NAMALWA (cell line): ENCODE measurements at places on chromosomes 16 and 17.

- DNase-seq: no peak
These were observed 142.3 kb downstream of the ABCC12 start for GRCh38 chr16:48013491-48013901.

GRCh38 chr16:51535591-51535990 is 384.5 kb upstream of the SALL1 start:
- DNase-seq: no peak

DNA sequence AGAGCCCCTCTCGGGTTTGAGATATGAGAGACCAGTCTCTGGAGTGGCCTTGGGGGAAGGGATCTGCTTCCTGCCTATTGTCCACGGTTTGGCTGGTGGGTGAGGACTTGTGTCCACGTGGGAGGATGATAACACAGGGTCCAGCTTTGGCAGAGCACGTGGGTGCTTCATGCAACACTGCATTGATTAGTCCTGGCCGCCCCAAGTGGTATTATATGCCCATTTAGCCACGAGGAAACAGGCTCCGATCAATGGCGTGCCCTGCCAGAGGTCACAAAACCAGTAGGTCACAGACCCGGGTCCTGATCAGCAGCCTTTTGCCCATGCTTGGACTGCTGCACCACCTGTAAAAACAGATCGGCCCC is 141.6 kb downstream of the RGS9 start:
- no peak for DNase-seq

DNA sequence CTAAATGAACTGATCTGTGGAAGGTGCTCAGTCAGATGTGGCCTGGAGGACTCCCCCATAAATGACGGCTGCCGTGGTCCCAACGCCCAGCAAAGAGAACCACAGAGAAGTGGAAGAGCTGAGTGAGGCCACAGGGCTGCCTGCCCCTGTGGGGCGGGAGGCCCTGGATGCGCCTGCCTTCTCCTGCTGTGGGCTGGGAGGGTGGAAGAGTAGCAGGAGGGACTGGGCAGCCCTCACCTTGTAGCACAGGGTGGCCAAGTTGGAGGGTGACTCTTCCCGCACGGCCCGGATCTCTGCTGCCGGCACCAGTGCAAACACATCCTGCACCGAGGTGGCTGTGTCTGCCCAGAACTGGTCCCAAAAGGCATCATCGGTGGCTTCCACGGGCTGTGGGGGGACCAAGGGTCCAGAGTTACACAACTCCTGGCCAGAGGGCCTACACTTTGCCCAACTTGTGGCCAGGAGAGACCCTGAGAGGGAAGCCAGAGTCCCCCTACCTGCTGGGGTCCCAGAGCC is 8.3 kb downstream of the HID1 start:
- DNase-seq: no peak

DNA sequence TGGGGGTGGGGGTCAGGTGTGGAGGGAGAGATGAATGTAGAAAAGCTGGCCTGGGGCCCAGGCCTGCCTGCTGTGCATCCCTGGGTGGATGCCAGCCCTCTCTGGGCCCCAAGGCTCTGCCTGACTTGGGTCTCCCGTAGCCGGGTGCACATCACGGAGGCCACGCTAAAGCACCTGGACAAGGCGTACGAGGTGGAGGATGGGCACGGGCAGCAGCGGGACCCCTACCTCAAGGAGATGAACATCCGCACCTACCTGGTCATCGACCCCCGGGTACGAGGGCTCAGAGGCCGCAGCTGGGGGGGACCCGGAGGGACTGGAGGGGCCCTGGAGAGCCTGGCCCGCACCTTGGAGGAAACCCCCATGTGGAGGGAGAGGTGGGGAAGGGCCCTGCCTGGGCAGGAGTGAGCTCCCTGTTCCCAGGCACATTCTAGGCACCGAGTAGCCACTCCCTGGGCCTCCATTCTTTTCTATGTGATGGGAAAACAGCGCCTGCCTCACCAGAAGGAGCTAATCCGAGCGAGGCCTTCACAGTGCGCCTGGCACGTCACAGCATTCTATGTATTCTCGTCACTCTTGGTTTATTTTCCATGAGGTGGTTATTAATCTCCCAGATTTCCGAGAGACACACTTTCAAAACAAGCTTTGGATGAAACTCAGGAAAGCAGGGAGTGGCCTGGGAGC is 34.7 kb downstream of the ADCY7 start:
- DNase-seq: no peak

- DNase-seq: no peak
These were observed 28.9 kb upstream of the FBXW10B start for GRCh38 chr17:15648386-15648785.

DNA sequence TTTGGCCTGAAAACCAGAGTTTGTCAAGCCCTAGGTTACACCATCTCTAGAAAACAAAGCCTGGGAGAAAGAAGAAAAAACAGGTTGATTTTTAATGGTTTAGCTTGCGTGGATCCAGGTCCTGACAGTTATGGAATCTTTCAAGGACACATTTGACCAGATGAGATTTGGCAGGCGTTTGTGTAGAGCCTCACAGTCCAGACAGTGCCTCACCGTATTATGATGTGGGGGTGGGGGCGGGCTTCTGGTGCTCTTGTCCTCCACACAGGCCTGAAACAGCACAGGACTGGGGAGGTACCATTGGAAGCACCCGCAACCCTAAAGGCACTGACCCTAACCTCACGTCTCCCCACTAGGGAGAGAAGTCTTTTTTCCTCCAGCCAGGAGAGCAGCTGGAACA is 19.6 kb downstream of the MVP start:
- DNase-seq: no peak

DNA sequence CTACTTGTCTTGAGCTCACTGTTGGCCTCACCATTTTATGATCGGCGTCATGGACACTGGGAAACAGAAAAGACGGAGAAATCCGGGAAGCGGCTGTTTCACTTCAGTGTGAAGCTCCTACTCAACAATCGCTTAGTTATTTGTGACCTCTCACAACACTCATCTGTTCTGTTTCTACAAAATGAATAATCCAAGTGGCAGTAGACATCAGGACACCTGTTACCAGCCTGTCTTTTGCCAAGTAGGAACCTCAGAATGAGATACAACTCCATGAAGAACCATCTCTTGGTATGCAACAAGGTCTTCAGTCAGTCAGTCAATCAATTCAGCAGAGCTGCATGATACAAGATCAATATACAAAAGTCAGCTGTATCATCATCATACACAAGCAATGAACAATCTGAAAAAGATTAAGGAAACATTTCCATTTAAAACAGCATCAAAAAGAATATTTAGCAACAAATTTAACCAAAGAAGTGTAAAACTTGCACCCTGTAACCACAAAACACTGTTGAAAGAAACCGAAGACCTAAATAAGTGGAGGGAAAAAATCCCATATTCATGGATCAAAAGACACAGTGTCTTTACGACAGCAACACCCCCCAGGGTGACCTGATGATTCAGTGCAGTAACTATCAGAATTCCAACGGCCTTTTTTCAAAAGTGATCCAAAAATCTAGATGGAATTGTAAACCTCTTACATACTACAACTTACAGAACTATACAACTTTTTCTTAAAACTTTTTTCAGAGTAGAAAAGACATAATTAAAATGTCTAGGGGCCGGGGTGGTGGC is 63.4 kb downstream of the ANKRD11 start:
- no peak for DNase-seq

DNA sequence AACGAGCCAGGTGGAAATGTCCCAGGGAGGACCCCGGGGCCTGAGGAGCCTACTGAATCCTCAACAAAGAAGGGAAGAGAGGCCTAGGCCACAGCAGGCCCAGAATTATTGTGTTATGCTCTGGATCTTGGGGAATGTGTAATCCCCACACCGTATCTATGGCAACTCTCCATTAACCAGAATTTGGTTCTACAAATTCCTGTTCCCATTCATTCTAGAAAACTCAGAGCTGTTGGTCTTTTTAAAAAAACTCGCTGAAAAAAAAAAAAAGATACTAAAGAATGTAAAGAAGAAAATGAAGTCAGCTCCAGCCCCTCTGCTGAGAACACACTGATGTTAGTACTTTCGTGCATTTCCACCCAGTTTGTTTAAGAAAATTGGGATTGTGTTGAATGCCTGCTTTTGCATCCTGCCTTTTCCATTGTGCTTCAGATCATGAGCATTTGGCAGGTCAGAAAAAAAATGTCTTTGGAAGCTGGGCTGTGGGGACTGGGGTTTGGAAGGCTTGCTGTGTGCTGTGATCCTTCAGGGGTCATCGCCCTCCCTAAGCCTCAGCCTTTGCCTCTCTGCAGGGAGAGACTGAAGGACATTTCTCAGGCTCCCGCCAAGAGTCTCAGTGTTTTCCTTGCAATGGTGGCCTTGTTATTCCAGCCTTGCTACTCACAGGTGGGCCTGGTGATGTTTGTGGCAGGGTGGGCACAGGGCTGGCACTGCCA is 69.5 kb downstream of the SREBF1 start:
- no peak for DNase-seq

- no peak for DNase-seq
These were observed 339.7 kb downstream of the CPPED1 start for GRCh38 chr16:12463961-12464360.

DNA sequence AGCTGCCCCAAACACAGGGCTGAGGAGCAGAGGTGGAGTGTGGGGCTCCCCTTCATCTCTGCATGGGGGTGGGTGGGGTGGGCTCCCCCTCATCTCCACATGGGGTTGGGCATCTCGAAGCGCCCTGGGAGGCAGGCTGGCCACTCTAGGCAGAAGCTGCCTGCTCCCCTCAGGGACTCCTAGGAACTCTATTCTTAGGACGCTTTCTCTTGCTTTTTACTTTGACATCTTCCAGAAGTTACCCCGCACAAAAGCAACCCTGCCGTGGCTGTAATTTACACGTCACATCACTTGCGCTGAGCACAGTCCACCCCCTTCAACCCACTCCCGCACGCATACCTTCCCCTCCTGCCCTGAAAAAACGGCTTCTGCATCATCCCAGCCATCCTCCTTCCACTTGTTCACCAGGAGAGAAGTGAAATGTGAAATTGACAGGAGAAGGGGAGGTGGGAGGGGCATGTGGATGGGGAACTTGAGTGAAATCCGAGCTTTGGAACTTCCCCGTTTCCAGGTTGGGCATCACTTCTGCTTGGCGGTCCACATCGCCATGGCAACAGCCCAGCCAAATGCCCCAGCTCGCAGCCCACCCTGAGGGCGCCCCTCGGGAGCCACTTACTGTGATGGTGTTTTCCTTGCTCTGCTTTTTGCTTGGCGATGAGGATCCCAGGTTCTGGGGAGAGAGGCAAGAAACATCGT is 53.7 kb upstream of the RCVRN start:
- DNase-seq: no peak

- DNase-seq: no peak
These were observed 47.9 kb upstream of the NKD1 start for GRCh38 chr16:50500171-50500874.

DNA sequence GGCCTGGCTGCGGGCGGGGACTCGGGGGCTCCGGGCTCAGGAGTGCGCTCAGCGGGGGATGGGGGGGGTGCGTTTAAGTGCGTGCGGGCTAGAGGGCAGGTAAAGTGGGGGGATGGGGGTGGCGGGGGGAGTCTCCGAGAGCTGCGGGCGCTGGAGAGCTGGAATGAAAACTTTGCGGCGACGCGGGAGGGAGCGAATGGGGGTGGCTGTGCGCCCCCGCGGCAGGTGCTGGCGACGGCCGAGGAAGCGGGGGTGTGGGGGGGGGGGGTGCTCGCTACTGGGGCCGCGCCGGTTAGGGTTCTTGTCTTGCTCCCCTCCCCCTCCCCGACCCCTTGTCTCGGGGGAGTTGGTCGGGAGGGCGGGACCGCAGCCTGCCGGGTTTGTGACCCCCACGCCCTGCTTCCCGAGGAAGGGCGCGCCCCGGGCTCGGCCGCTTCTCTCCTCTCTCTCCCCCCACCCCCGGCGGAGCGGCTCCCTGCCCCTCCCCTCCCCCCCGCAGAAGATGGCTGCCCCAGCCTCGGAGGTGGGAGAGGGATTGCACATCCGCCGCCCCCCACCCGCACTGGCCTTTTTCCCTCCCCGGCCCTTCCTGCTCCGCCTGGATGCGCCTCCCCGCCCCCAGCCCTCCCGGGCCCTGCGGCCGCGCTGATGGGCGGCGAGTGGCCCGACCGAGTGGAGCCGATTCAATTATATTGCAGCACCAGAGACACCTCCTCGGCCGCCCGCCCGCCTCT is 649 bp downstream of the GSE1 start:
- DNase-seq: peak; percentile 57

- no peak for DNase-seq
These were observed 28.7 kb upstream of the TNRC6A start for GRCh38 chr16:24700549-24701392.

GRCh38 chr17:76716839-76717215 is 6.1 kb upstream of the MXRA7 start:
- DNase-seq: no peak

DNA sequence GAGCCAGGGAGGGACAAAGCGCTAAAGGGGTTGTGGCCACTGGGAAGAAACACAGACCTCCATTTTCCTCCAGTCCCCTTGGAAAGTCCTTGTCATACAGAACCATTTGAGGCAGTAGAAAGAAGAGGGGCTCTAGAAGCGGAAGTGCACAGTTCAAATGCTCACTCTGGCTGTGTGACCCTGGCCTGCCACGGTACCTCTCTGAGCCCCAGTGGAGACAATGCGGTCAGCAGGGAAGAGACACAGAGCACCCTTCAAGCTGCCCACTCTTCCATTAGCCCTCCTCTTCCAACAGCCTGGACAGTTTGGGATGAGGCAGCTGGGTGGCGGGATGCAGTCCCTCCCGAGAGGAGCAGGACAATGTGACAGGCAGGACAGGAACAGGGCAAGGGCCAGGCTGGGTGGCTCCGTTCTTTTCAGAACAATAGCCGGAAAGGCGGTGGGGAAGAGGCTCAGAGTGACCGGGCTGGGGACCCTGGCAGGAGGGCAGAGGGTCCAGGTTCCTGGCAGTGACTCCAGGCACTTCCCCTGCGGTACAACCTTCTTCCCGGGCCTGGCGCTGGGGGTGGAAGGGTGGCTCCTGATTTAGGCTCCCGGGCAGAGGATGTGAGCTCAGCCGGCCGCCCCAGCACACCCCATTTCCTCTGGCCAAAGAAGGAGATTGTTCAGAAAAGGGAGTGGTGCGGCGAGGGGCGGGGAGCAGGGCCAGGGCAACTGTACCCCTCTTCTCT is 5.6 kb downstream of the CASKIN2 start:
- DNase-seq: no peak

- DNase-seq: no peak
These were observed 884 bp upstream of the JPT1 start for GRCh38 chr17:75155191-75155601.

- DNase-seq: no peak
These were observed 6.2 kb downstream of the SLC9A5 start for GRCh38 chr16:67254801-67255552.

DNA sequence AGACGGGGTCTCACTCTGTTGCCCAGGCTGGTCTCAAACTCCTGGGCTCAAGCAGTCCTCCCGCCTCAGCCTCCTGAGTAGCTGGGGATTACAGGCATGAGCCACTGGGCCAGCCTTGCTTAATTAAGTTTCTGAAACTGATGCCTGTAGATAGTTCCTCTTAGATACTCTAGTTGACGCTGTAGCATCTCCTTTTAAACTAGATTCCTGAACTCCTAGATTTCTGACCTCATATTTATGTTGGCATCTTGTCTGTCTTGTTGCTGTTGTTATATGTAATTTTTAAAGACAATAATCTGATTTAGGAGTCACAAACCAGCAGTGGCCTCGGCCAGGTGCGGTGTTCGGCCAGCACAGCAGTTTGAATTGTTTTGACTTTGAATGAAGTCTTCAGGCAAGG is 37.5 kb downstream of the DHRS7B start:
- DNase-seq: no peak
